ENCODE measurements at places on chromosomes 12 and 14.

- peaks cover 16% of the 10 kb centered on the region for H3K27me3 ChIP-seq
- H3K4me1 ChIP-seq = peaks cover 30% of the 10 kb centered on the region
- no peak overlapping the region for H3K4me3 ChIP-seq
- DNase-seq = no peak
- peak overlapping the region; percentile 26 for H3K27ac ChIP-seq
- H3K36me3 ChIP-seq = no peaks in the 10 kb centered on the region
Observed at GRCh38 chr14:61151251-61151650, 129.9 kb downstream of the TMEM30B start.

GRCh38 chr12:92745856-92746550 is 43.2 kb downstream of the PLEKHG7 start:
- H3K27me3 ChIP-seq = no peaks in the 10 kb centered on the region
- H3K36me3 ChIP-seq = no peaks in the 10 kb centered on the region
- H3K4me3 ChIP-seq = no peak overlapping the region
- no peak overlapping the region for H3K27ac ChIP-seq
- DNase-seq = no peak

GRCh38 chr14:61329478-61330051 is 8.2 kb downstream of the PRKCH start:
- H3K27ac ChIP-seq = no peak overlapping the region
- H3K27me3 ChIP-seq = peaks cover 2% of the 10 kb centered on the region
- H3K4me3 ChIP-seq = no peak overlapping the region
- DNase-seq = no peak

DNA sequence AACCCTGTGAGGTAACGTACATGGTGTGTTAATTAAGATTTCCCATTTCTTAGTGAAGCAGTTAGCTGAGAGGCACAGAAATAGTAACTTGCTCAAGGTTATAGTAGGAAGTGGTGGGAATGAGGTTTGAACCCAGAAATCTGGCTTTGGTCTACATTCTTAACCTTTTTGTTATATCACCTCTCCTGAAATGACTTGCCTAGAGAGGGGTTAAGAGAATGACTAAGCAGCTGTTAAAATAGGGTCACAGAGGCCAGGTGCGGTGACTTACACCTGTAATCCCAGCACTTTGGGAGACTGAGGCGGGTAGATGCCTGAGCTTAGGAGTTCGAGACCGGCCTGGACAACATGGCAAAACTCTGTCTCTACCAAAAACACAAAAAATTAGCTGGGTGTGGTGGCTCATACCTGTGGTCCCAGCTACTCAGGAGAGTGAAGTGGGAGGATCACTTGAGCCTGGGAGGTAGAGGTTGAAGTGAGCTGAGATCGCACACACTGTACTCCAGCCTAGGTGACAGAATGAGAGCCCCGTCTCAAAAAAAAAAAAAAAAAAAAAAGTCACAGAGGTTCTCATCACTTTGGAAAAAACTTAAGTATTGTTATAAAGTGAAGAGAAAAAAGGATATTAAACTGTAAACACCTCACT is 57.6 kb upstream of the RD3L start:
- no peaks in the 10 kb centered on the region for H3K27me3 ChIP-seq
- no peak overlapping the region for H3K27ac ChIP-seq
- H3K36me3 ChIP-seq = no peaks in the 10 kb centered on the region
- no peaks in the 10 kb centered on the region for H3K4me1 ChIP-seq
- H3K4me3 ChIP-seq = no peak overlapping the region
- no peak for DNase-seq

- peaks cover 3% of the 10 kb centered on the region for H3K4me1 ChIP-seq
- H3K36me3 ChIP-seq = peaks cover 4% of the 10 kb centered on the region
- H3K27me3 ChIP-seq = no peaks in the 10 kb centered on the region
- no peak overlapping the region for H3K4me3 ChIP-seq
- no peak for DNase-seq
Observed at GRCh38 chr12:65630555-65630954, 193.7 kb upstream of the HMGA2 start.
